ENCODE measurements at places on chromosomes 4 and X. TPM values are rescaled to one million over a fixed set of nuclear protein-coding genes. Genes with fewer than 3 reads are reported as not detected.

The SULT1B1 gene
- 16.7 TPM for total RNA-seq

DNA sequence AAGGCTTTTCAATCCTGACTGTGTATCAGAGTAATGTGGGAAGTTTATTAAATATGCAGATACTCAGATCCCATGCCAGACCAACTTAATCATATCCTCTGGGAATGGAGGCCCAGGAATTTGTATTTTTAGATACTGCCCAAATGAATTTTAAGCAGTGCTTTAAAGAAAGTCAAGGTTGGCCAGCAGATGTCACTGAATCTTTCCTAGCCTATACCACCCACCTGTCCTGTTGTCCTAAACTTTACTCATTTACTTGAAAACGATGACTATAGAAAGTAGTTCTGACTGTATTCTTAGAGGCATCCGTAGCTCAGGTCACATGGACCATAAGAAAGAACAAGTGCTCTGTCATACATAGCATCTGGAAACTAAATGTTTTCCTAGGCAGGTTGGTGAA lies 79.9 kb downstream of the AMOT start:
- no peaks in the 10 kb centered on the region for H3K4me1 ChIP-seq
- no peak for DNase-seq
- H3K27me3 ChIP-seq, result no peaks in the 10 kb centered on the region
- H3K36me3 ChIP-seq, result no peaks in the 10 kb centered on the region

GRCh38 chrX:38409289-38409688 lies 56.9 kb downstream of the OTC start:
- H3K36me3 ChIP-seq, result no peaks in the 10 kb centered on the region
- no peak overlapping the region for H3K4me3 ChIP-seq
- DNase-seq, result no peak
- H3K27ac ChIP-seq, result no peak overlapping the region
- H3K4me1 ChIP-seq, result no peaks in the 10 kb centered on the region

DNA sequence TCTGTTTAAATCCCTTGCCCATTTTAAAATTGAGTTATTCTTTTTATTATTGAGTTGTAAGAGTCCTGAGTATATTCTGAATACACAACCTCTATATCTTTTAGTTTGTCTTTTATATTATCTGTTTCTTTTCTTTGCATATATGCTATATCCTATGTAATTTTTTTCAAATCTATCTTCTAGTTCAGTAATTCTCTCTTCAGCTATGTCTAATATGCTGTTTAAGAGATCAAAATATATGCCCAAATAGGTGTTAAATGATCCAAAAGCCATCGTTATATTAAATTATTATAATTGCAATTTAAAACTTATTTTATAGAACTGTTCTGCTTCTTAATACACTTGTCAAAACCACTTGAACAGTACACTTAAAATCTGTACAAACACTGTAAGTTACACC lies 107.4 kb upstream of the TSPAN5 start:
- no peaks in the 10 kb centered on the region for H3K36me3 ChIP-seq
- no peak for DNase-seq
- no peak overlapping the region for H3K27ac ChIP-seq
- no peak overlapping the region for H3K4me3 ChIP-seq
- no peaks in the 10 kb centered on the region for H3K27me3 ChIP-seq

The CABS1 gene
- not detected for total RNA-seq

GRCh38 chrX:74383611-74384010 lies 37.7 kb upstream of the SLC16A2 start:
- DNase-seq, result peak; percentile 14
- no peaks in the 10 kb centered on the region for H3K27me3 ChIP-seq
- H3K4me1 ChIP-seq, result no peaks in the 10 kb centered on the region

DNA sequence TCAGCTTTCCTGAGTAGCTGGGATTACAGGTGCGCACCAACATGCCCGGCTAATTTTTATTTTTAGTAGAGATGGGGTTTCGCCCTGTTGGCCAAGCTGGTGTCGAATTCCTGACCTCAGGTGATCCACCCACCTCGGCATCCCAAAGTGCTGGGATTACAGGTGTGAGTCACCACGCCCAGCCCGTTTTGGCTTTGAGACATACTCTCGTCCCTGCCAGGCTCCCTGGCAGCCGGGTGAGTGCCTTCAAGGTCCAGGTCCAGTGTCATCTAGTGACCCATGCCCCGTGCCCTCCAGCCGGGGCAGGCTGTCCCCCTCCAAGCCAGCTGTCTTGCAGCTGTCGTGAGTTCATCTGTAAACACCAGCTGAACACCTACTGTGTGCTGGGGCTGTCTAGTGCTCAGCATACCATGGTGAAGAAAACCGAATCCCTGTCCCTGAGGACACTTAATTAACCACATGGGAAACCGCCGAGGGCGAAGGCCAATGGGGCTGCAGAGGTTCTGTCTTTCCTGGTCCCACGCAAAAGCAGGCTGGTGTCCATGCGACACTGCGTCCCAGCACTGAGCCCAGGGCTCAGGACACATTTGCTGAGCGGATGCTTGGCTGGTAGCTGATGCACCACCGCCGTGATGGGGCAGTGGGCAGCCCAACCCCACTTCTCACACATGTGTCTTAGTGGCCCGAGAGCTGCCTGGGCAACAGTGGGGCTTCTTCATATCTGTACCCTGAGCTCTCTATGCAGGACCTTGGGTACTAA lies 21.9 kb downstream of the NSG1 start:
- H3K4me1 ChIP-seq, result no peaks in the 10 kb centered on the region
- no peak for DNase-seq
- H3K27ac ChIP-seq, result no peak overlapping the region
- no peaks in the 10 kb centered on the region for H3K27me3 ChIP-seq

DNA sequence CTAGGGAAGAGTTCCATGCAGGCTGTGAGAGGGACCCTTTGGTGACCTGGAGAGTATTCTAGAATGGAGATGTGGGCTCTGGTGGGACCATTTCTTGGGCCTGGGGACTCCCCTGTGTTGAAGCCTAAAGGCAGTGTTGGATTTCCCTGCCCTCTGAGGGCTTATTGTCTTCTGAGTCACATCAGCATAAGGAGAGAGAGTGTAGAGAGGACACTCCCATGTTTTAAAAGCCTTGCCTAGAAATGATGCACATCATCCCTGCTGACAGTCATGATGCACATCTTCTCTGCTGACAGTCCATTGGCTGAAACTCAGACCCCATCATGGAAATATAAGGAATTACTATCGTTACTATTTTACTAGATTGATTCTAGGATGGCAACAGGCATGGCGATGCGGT lies 51.9 kb downstream of the FAM114A1 start:
- no peaks in the 10 kb centered on the region for H3K36me3 ChIP-seq
- H3K4me3 ChIP-seq, result no peak overlapping the region
- H3K4me1 ChIP-seq, result no peaks in the 10 kb centered on the region
- H3K27ac ChIP-seq, result no peak overlapping the region
- no peak for DNase-seq

- no peak overlapping the region for H3K4me3 ChIP-seq
- H3K36me3 ChIP-seq, result no peaks in the 10 kb centered on the region
- no peak for DNase-seq
- no peaks in the 10 kb centered on the region for H3K27me3 ChIP-seq
- H3K4me1 ChIP-seq, result no peaks in the 10 kb centered on the region
These were observed 163.0 kb upstream of the NAP1L5 start for GRCh38 chr4:88860586-88860985.

- no peaks in the 10 kb centered on the region for H3K27me3 ChIP-seq
- no peaks in the 10 kb centered on the region for H3K4me1 ChIP-seq
- no peak overlapping the region for H3K4me3 ChIP-seq
- DNase-seq, result no peak
These were observed 277.4 kb downstream of the SPRY1 start for GRCh38 chr4:123673971-123674370.

DNA sequence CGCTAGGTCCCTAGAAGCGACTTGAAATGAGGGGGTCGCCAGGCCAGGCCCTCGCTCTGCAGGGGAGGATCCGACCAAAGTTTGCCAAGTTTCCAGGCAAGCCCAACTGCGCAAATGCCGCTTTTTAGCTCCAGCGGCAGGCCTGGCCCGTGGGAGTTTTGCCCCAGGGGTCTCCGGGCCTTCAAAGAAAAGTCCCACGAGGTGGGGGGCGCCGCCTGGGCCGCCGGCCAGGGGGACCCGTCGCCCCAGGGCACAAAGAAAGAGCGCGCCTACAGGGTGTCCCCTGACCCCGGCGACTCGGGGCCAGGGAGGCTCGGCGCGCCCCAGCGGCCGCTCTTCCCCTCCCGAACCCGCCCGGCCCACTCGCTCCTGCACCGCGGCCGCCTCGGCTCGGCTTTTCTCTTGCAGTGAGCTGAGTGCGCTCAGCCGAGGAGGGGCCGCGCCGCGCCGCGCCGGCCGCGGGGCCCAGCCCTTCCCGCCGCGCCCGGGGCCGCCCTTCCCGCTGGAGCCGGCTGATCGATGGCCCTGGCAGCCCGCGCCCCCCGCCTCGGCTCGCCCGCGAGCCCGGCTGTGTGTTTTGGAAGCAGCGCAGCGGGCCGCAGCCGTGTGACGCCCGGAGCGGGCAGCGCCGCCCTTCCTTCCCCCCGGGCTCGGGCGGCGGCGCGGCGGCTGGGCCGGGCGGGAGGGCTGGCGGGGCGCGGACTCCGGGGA lies 754 bp upstream of the KLF3 start:
- DNase-seq, result peak; percentile 90
- H3K4me3 ChIP-seq, result peak overlapping the region; percentile 64
- no peaks in the 10 kb centered on the region for H3K36me3 ChIP-seq
- peaks cover 25% of the 10 kb centered on the region for H3K4me1 ChIP-seq
- H3K27me3 ChIP-seq, result no peaks in the 10 kb centered on the region

The THAP9 gene
- total RNA-seq, result 4.4 TPM

DNA sequence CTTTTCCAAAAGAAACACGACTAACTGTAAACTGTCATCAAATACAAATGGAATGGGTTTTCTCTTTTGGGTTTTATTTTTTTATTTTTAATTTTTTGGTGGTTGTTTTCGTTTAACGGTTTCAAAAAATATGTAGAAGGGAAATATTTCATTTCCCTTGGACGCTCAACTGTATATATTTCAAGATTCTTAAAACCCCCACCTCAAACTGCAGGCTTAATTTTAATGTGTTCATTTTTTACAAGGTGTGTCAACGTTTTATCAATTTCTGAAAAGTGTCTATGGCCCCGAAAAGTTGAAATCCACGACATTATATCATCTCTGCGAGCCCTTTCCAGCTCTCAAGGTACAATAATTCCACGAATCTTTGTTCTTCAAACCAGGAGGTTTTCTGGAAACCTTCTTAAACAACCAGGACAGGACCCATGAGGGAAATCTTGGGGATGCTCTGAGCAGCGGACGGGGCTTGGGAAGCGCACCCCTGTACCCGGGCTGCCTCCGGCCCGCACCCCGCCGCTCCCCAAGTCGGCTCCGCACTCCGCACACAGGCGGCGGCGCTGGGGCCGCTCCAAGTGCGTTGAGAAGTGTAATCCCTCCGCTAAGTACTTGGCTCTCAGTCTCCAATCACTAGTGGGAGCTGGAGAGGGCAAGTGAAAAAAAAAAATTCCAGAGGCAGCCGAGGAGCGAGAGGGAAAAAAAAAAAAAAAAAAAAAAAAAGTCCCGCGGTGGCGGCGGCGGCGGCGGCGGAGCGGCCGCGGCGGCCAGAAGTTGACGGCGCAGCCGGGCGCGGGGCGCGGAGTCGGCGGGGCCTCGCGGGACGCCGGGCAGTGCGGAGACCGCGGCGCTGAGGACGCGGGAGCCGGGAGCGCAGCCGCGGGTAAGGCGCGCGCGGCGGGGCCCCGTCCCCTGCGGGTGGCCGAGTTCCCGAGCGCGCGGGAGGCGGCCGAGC lies at the start of gene BMPR1B:
Gene BMPR1B (plus strand): TSS at position 764 of the 949 bp plus-strand sequence. CDS start 346,470 bp downstream, outside the sequence.
- H3K4me3 ChIP-seq, result no peak within 1 kb of the TSS
- no peak for DNase-seq
- no peaks in the 10 kb centered on the region for H3K36me3 ChIP-seq

DNA sequence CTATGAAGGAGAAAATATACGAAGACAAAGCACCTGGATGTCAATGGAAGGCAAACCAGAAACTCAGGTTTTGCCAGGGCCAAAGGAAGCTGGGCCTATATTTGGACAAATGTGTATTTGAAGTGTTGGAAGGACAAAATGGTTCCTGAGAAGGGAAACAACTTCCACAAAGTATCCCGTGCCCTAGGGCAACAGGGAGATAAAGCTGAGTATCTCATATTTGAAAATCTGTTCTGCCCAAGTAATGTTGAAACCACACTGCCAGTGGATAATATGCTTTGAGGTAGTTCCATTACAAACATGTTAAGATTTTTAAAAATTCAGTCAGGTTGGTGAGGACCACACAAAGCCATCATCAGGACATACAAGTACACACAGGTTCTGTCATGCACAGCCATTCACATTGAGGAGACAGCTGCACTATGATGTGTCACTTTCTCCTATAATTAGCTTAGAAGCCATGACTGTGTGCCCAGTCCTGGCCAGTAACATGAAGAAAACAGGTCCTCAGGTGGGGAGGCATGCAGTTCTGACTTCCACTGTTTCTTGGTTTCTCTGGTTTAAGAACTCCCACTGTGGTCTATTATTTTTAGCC lies 116.4 kb downstream of the PWWP3B start:
- H3K27me3 ChIP-seq, result no peaks in the 10 kb centered on the region
- no peak overlapping the region for H3K27ac ChIP-seq
- no peak overlapping the region for H3K4me3 ChIP-seq

The FAM9C gene
- total RNA-seq, result not detected

The METTL14 gene
- total RNA-seq, result 59.7 TPM

DNA sequence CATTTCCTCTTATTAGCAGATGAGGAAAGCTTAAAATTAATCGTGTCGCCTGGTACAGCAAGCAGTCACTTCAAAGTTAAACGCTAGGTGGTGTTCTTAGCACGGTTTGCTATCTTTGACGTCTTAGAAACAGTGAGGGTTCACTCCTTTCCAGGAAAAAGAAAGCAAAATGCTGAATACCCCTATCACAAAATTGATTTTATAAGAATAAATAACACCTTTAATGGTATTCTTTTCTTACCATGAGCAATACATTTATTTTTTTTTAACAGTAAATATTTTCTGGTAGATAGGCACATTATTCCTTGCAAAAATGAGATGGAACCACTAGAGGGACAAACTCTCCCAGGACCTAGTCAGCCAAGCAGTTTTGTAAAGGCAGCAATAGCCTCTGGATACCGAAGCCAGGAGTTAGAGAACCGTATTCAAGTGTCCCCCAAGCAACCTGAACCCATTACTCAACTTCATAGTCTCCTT lies 153.9 kb downstream of the KDR start:
- DNase-seq, result no peak
- H3K36me3 ChIP-seq, result no peaks in the 10 kb centered on the region
- no peak overlapping the region for H3K4me3 ChIP-seq
- no peak overlapping the region for H3K27ac ChIP-seq
